ENCODE measurements at places on chromosomes 1 and 21.

- no peak for DNase-seq
These were observed 13.1 kb downstream of the TIMM17A start for GRCh38 chr1:201968202-201968925.

DNA sequence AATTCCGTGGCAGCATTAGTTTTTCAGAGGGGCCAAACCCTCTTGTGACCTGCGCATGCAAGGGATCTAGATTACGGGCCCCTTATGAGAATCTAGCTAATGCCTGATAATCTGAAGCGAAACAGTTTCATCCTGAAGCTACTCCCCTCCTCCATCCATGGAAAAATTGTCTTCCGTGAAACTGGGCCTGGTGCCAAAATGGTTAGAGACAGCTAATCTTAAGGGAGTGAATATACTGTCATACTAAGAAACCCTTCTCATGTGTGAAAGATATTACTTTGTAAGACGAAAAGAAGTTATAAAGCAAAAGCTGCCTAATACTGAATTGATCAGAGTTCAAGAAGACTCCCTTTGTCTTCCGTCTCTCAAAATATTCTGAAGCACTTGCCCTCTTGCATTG lies 166.3 kb downstream of the DUSP10 start:
- no peak for DNase-seq

GRCh38 chr1:112737573-112737972 lies 22.4 kb upstream of the PPM1J start:
- no peak for DNase-seq

DNA sequence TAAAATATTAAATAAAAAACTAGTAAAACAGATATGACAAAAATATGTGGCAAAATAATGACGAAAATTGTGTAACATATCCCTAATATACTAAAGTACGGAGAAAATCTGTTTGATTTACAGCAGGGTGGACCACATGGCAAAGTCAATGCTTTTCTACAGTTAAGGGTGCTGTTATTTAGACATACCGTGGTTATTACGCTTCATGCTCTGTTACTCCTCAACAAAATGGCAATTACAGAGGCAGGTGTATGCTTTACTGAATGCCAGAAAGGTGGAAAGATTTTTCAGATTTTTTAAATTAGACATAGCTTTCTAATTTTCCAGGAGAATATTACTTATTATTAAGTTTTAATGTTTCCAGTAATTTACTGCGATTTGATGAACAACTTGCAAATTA lies 343.9 kb upstream of the DPYD start:
- no peak for DNase-seq

GRCh38 chr1:220696863-220697231 lies 6.7 kb downstream of the C1orf115 start:
- no peak for DNase-seq

DNA sequence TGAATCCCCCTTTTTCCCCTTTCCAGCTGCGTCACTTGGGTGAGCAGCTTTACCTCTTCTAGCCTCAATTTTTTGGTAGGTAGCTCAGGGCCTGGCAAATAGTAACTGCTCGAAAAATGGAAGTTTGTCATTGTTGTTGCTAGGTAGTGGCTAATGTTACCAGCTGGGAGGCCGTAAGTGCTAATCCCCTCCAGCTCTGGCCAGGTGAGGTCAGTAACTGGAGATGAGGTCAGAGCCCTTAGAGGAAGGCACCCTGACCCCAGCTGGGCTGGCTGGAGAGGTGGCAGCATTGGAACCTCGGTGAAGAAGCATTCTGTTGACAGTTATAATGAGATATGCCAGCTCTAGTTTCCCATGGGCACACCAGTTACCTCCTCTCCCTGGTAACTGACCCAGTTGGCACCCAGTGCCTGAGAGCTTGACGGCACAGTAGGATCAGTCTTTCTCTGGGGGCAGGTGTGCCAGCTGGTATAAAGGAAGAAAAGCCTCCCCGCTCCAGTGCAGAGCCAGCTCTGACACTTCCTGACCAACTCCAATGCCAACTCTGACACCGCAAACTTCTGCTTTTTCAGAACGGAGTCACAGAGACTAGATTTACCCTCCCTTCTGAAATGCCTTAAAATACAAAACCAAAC lies 35.0 kb upstream of the SLC2A1 start:
- DNase-seq: no peak

DNA sequence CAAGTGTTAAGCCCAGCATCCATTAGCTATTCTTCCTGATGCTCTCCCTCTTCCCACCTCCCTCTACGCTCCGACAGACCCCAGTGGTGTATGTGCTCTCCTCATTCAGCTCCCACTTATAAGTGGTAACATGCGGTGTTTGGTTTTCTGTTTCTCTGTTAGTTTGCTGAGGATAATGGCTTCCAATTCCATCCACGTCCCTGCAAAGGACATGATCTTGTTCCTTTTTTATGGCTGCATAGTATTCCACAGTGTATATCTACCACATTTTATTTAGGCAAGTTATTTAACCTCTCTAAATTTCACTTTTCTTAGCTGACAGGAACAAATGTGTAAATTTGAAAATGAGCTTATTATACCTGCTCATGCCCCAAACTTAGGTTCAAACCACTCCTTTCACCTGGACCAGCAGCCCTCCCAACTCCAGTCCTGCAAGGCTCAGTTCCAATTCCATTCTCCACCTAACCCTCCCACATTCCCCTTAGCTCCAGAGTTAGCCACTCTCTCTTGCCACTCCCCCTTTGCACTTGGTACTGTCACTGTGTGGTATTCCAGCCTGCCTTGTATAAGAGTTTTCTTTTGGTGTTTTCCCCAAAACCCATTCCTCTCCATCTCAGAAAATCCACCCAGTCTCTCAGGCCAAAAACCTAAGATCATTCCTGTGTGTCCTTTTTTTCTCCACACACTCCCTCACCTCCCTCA lies 1.7 kb upstream of the PEF1 start:
- DNase-seq: no peak

GRCh38 chr1:170095976-170096748 lies 21.7 kb upstream of the KIFAP3 start:
- no peak for DNase-seq

DNA sequence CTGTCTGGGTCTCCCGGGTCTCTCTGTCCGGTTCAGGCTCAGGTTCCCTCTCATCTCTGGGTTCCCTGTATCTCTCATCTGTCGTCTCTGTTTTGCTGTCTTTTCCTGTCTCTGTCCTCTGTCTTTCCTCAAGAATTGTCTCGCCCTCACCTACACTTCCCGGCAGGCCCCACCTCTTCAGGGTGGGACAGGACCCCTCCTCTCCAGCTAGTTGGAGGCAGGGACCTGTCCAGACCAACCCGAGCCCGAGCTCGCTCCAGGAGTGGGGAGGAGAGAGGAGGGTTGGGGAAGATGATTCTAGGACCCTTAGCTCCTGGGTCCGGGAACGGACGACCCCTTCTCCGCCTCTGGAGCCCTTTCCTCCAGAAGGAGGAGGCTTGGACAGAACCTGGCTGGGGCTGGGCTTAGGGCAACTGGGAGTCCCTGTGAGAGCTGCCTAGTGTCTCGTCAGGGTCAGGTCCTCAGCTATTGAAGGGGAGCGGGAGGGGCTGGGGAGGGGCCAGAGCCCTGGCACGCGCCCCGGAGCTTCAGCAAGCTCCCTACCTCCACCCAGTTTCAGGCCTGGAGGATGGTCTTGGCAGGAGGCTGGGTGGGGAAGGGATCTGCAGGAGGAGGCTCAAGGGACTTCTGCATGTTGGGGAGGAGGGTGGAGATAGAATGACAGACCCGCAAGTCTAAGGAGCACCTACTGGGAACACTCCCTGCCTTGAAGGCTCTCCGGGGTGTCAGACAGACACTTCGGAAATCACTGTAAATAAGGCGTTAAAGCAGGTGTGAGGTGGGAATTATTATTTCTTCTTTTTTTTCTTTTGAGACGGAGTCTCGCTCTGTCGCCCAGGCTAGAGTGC lies 26.3 kb upstream of the EPB41 start:
- no peak for DNase-seq

GRCh38 chr1:159999204-159999603 lies 32.6 kb downstream of the PIGM start:
- DNase-seq: no peak

DNA sequence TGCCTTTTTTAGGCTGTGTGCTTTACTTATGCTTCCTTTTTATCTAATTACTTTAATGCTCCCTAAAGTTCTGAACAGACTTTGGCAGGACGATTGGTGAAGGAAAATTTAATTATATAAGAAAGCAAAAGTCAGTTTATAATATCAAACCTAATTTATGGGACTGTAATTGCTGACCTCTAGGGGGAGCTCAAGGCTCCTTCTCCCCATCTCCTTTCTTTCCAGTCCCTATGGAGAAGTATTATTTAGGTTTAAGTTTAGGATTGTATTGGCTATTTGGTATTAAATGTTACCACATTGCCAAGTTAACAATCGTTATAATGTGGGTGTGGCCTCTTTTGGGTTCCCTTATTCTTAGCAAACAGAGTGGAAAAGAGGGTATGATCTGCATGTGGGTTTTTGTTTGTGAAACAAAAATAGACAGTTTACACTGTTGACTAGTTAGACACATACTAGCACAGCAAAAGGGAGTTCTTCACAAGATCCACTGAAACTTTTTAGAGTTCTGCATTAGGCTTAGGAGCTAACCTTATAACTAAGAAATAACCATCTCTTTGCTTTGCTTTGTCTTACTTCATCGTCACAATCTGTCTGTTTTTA lies 48.2 kb upstream of the TNFSF4 start:
- no peak for DNase-seq

DNA sequence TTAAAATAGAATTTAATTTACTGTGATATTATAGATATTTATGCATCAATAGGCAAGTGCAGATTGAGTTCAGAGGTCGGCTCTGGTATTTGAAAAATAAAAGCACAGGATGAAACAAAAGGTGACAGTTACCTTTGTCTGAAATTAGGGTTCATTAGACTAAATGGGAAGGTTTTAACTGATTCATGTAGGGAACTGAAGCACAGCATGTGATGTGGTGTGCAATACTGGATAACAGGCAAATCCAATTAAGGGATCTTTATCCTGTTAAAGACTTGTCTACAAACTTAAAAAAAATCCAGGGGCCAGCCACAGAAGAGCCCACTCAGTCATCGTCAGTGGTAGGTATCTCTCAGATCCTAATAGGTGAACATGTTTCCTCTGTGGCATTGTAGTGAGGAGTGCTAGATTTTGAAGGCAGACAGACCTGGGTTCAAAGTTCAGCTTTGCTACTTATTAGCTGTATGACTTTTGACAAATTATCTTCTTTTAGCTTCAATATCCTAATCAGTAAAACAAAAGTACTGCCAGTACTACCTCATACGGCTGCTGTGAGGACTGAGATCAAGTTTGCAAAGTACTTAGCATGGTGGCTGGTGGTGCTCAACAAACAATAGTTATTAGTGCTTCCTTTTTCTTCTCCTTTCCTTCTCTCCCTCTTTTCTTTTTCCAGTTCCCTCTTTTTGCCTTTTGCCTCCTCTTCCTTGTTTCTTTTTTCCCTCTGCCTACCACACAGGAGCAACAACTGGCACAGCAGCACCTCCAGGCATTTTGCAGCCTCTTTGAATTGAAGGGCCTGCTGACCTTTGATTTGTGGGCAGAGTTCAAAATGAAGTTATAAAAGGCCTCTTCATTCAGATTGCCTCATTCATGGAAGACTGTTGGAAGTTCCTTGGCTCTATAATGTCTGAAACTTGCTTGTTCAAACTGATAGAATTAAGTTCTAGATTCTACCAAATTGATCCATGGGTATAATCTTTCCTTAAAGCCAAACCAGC lies 44.9 kb upstream of the FOXD3 start:
- DNase-seq: no peak

DNA sequence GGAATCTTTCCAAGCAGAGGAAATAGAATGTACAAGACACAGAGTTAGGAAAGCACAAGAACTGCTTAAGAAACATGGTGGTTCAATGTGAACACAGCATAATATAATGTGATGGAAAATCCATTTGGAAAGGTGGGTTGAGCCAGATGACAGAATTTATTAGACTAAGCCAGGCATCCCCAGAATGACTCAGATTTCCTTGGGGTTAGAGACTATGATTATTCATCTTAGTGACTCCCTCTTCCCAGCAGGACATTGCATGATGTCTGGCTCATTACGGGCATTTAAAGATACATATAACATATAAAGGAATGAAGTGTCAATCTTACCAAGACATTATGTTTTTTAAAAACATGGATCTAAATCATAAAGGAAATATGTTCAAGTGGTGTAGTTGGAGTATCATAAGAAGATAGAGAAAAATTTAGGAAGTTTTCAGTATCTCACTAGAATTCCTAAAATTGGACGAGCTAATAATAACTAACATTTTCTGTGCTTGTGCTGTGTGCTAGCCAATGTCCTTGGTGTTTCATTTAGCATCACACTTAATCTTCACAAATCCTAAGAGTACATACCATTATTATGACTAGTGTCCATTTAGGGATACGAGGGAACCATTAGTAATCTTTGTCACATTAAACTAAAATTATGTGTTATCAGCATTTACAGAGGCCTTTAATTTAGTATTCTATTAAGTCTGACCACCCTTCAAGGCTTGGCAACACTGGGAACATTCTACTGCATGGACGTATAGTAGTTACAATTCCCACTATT lies 41.0 kb upstream of the ST6GALNAC5 start:
- no peak for DNase-seq

DNA sequence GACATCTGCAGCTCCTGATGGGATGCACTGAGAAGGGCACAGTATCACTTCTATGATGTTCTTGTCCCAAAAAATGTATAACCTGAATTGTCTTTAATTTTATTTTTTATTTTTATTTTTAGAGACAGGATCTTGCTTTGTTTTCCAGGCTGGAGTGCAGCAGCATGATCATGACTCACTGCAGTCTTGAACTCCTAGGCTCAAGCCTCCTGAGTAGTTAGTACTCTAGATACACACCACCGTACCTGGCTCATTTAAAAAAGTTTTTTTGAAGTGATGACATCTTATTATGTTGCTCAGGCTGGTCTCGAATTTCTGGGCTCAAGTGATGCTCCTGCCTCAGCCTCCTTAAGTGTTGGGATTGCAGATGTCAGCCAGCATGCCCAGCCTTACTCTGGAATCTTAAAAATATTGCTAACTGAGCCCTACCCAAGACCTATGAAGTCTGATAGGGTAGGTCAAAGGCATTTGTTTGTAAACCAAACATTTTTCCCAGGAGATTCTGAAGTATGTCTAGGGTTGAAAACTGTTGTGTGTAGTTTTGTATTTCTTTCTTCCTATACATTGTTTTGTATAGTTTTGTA lies 68.9 kb downstream of the ATF6 start:
- no peak for DNase-seq

DNA sequence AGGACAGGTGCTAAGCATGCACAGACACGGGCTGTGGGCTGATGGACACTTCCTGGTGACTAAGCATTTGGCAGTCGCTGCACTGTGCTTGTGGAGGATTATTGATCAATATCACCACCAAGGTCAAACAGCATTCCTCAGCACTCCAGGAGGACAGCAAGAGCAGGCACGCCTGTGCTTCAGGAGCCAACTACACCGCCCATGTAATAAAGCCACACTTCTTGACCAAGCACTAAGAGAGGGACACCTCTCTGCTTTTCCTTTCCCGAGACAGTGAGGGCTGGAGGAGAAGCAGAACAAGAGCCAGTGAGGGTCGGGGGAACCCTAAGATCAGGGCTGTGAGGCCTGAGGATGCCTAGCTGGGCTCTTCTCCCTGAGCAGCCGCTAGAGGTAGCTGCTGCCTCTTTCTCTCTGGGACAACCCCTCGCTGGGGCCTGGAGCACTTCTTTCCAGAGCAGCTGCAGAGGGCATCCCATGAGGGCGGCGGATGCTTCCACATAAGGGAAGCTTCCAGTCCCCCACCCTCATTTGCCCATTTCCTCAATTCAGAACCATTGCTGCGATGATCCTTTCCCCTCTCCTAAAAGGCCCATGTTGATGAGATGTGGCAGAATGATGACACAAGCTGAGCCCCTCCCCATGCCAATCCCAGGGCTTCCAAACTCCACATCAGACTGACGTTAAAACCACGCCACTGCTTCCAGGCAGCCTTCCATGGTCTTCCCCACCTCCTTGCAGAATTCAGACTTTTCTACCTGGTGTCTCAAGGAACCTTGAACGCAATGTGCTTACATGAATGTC lies 19.1 kb downstream of the RAB7B start:
- DNase-seq: no peak
